ENCODE measurements at places on chromosomes 2 and 18.
A peak's percentile ranks its signal among the peaks of the same experiment; 100 is the strongest.

GRCh38 chr2:157320409-157320808 lies 5.2 kb downstream of the ERMN start:
- DNase-seq, result no peak

GRCh38 chr2:158586491-158586890 lies 129.7 kb downstream of the PKP4 start:
- DNase-seq, result no peak

DNA sequence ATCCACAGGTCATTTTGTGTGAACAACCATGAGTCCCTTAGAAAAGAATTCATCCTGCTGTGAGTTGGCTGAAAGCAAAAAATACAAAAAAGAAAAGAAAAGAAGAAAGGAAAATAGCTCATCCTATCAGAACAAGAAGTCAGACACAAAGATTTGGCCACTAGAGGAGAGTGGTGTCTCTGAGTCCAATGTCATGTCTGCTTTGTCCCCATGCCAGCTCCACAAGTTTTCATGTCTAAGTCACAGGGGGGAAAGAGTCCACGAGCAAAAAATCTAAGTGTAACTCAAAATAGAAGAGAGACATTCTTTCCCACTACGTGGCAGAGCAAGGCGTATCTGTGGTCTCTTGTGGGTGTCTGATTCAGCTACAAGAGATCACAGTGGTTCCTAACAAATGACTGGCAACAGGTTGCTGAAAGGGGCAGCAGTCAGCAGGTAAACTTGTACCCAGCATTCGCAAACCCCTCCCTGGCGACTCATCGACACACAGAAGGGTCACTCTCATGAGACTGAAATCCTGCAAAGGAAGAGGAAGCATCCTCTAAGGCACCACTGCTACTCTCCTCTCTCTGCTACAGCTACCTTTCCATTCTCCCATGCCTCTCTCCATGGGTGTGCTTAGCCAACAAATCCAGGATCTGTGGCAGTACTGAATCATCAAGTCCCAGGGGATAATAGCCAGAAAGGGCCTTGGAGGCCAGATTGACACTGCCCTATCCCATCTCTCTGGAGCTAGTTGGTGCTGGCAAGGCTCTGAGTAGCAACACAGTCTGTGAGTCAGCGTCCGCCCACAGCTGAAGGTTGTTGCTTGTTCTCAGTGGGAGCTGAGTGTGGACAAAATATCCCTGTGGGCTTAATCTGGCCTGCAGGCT lies 123.0 kb upstream of the SLC39A10 start:
- peak; percentile 34 for DNase-seq

- no peak for DNase-seq
These were observed 476.4 kb upstream of the SPHKAP start for GRCh38 chr2:228657807-228658402.

- no peak for DNase-seq
These were observed 85.3 kb downstream of the METTL4 start for GRCh38 chr18:2485983-2486382.

GRCh38 chr2:168561991-168562390 lies 105.9 kb downstream of the CERS6 start:
- no peak for DNase-seq

DNA sequence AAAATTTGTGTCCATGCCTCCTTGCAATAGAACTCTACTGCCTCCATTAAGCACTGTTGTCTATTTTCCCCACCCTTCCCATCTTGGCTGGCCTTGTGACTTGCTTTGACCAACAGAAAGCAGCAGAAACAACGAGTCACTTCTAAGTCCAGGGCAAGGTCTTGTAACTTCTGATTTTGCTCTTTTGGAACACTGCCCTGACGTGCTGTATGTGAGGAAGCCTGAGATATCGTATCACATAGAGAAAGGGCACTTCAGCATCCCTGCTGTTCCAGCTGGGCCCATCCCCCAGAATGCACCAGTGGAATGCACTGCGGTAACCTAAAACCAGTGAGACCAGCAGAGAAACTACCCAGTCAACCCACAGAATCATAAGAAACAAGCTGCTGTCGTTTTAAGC lies 28.1 kb downstream of the NCKAP1 start:
- DNase-seq, result peak; percentile 42

DNA sequence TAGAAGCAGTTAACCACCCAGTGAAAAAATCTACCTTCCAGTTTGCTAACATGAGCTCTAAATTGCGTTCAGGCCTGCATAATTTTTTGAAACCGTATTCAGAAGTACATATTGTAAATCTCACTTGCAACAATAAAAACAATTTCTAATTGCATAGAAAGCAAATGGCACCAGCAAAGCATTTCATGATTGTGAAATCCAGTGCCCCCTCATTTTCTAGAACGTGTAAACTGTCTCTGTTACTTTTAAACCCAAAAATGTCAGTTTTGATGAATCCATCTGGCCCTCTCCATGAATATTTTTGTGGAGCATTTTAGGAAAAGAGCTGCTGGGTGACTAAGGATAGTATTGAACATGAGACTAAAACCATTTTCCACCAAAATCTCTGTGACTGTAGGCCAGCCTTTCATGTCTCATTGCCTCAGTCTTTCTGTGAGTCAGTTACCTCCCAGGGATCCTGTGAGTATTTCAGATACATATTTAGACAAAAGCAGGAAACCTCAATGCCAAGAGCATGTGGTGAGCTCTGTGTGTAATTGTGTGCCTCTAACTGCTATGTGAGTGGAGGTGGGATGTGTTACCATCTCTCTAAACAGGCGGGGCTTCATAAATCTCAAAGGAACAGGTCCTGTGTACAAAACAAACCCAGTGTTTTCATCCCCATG lies 477.8 kb upstream of the DCC start:
- DNase-seq, result no peak

GRCh38 chr2:26136451-26136850 lies 36.4 kb upstream of the GAREM2 start:
- DNase-seq, result no peak

GRCh38 chr2:23411752-23412431 lies 26.9 kb downstream of the KLHL29 start:
- DNase-seq, result peak; percentile 69

GRCh38 chr2:215465256-215465655 lies 29.4 kb upstream of the FN1 start:
- DNase-seq, result no peak

DNA sequence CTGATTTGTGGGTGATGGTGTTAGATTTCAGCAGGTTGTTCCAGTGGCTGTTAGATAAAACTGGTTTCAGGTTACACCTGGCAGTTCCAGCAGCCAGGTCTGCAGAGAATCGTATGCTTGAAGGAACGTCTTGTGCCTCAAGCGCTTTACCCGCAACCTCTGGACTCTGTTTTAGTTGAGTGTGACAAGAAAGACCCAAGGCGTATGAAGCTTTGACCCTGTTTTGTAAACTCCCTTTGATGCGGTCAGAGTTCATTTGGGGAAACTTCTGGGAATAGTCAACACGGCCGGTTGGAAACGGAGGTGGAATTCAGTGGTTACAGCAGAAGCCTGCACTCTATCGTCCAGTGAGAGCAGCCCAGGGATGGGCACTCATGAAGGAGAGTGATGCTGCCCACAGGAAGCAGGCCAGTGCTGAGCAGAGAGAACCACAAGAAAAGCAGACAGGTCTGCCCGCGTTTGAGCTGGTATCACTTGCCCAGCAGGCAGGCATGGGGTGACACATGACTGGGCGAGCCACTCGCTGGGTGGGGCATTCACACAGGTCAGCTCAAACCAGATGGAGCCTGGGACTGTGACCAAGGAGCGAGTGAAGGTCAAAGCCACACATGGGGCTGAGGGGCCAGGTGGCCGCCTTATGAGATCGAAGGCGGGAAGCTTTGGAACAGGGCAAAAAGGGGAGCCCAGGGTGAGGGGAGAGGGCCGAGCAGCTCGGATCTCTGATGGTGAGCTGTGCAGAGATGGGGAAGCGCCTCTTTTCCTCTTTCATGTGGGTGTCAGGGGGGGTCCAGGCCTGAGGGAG lies 99.6 kb upstream of the MBOAT2 start:
- DNase-seq, result no peak

GRCh38 chr2:201860636-201861066 lies 54.3 kb downstream of the CDK15 start:
- no peak for DNase-seq

DNA sequence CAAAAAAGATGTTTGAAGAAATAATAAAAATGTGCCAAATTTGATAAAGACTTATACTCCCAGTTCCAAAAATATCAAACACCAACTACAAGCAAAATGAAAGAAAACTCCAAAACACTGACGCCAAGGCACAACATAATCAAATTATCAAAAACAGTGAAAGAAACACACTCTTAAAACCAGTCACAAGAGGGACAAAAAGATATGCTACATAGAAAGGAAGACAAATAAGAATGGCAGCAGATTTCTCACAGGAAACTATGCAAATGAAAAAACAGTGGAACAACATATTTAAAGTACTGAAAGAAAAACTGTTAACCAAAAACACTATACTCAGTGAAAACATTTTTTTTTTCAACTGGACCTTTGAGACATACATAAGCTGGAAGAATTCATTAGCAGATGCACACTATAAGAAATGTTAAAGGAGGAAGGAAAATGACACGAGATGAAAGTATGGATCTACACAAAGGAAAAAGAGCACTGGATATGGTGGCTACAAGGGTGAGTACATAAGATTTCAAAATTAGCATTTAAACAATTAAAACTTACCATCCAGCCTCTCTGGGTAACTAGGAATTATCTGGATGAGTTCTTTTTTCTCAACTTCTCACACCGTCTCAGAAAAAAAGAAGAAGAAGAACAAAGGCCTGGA lies 94.0 kb upstream of the ACVR1C start:
- DNase-seq, result no peak

DNA sequence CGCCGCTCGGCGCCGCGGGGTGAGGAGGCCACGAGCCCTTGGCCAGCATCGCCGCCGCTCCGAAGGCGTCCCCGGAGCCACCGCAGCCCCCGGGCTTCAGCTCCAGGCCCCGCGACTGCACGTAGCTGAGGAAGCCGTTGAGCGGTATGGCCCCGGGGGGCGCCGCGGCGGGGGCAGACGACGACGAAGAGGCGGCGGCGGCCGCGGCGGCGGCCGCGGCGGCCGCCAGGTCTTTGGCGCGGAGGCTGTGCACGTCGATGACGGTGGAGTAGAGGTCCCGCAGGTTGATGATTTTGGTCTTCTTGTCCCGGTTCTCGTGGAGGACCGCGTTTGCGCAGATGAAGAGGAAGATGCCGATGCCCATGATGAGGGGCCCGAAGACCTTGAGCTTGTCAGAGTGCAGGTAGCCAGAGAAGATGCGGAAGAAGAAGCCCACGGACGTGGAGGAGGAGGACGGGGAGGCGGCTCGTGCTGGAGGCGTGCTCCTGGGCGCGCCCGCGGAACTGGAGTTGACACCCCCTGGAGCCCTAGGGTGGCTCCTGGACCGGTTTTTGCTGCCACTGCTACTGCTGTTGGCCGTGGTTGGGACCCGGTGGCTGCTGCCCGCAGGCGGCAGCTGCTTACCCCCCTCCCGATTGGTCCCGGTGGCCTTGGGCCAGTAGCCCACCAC lies 4.0 kb downstream of the TMEM200C start:
- no peak for DNase-seq

- no peak for DNase-seq
These were observed 176.6 kb downstream of the CNTNAP5 start for GRCh38 chr2:124201713-124202112.

- no peak for DNase-seq
These were observed 323.2 kb downstream of the LRRTM1 start for GRCh38 chr2:79981316-79981715.

GRCh38 chr2:235206399-235206798 lies 254.6 kb downstream of the SH3BP4 start:
- no peak for DNase-seq

- no peak for DNase-seq
These were observed 3.4 kb downstream of the ZEB2 start for GRCh38 chr2:144516411-144516980.
